ENCODE measurements at places on chromosomes 7 and 10.

- no peak overlapping the region for H3K4me3 ChIP-seq
- H3K27ac ChIP-seq: no peak overlapping the region
- peaks cover 13% of the 10 kb centered on the region for H3K27me3 ChIP-seq
- H3K36me3 ChIP-seq: no peaks in the 10 kb centered on the region
- peaks cover 20% of the 10 kb centered on the region for H3K4me1 ChIP-seq
Observed at GRCh38 chr7:150937848-150938561, 40.1 kb downstream of the KCNH2 start.

GRCh38 chr7:90211391-90212148, at the start of gene STEAP2:
TSS of gene STEAP2 (plus strand) at chr7:90211740. CDS start at chr7:90225083, 13,343 bp downstream.
- no peaks in the 10 kb centered on the region for H3K36me3 ChIP-seq
- H3K4me1 ChIP-seq: peaks cover 22% of the 10 kb centered on the region
- H3K27ac ChIP-seq: peak within 1 kb of the TSS; percentile 74
- H3K27me3 ChIP-seq: no peaks in the 10 kb centered on the region
- DNase-seq: peak; percentile 94
- peak within 1 kb of the TSS; percentile 73 for H3K4me3 ChIP-seq

- H3K36me3 ChIP-seq: no peaks in the 10 kb centered on the region
- H3K4me1 ChIP-seq: peaks cover 1% of the 10 kb centered on the region
- H3K27ac ChIP-seq: no peak overlapping the region
- no peak for DNase-seq
Observed at GRCh38 chr10:75492173-75492925, 60.9 kb downstream of the LRMDA start.

GRCh38 chr10:133278577-133279265, 2.1 kb upstream of the ADAM8 start:
- H3K27ac ChIP-seq: peak overlapping the region; percentile 34
- DNase-seq: no peak
- no peak overlapping the region for H3K4me3 ChIP-seq
- H3K4me1 ChIP-seq: peaks cover 49% of the 10 kb centered on the region
- H3K27me3 ChIP-seq: peaks cover 16% of the 10 kb centered on the region
- peaks cover 48% of the 10 kb centered on the region for H3K36me3 ChIP-seq

DNA sequence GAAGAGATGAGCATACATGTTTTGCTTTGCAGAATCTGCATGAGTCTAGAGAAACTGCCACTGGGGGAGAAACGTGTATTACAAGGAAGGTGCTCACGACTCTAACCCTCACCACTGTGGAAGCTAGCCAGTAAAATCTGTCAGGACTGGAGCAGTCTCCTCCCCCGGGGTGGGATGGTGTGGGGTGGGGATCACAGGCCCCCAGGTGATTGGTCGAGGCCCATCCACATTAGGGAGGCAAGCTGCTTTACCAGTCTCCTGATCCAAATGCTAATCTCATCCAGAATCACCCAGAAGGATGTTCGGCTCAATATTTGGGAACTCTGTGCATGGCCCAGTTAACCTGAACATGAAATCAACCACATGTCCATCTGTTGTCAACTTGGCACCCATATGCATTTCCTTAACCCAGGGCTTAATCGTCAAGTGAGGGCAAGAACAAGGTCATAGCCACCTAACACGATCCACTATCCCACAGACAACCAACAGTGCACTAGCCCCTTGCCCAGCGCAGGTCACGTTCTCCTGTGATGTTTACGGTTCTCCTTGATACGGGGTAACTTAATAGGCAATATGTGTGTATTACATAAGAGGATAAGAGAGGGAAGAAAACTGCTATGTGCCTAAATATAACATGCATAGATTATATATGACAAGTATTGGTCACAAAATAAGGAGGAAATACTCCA, 40.8 kb downstream of the DNAJB6 start:
- H3K27me3 ChIP-seq: no peaks in the 10 kb centered on the region
- no peak for DNase-seq
- H3K4me3 ChIP-seq: no peak overlapping the region
- no peak overlapping the region for H3K27ac ChIP-seq

- H3K36me3 ChIP-seq: no peaks in the 10 kb centered on the region
- no peak overlapping the region for H3K27ac ChIP-seq
- no peak for DNase-seq
- no peak overlapping the region for H3K4me3 ChIP-seq
- H3K4me1 ChIP-seq: peaks cover 18% of the 10 kb centered on the region
Observed at GRCh38 chr7:117807676-117808075, 65.6 kb downstream of the CTTNBP2 start.

- DNase-seq: no peak
- H3K36me3 ChIP-seq: peaks cover 10% of the 10 kb centered on the region
- no peak overlapping the region for H3K4me3 ChIP-seq
- H3K4me1 ChIP-seq: peaks cover 3% of the 10 kb centered on the region
Observed at GRCh38 chr7:32591938-32592337, 96.6 kb downstream of the AVL9 start.

DNA sequence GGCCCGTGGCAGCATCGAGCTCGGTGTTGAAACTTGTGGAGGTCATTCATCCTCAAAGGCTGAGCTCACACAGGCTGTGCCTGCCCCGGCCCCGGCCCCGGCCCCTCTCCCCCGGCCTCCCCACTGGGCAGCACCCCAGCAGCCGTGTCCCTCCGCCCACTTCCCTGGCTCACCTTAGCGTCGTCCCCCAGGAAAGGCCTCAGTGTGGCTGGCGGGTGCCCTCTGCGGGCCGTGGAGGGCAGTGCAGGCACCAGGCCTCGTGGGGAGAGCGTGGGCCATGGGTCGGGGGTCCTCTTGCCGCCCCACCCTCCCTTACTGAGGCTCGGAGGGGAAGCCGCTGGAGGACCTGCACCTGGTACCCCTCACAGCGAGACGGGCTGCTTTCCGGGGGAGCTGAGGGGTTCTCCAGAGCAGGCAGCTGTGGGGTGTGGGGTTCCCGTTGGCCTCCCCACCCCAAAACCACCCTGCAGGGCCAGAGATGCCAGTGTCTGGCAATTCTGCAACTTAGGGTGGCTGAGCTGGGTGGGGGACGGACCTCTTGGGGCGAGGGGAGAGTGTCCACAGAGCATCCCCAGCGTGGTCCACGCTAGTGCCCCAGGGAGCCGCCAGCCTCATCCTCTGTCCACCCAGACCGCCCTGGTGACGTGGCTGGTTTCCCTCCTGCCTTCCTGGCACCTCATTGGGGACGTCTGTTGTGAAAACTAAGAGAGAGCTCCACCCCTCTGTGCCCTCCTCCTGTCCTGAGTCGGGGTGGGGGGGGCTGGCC, 44.2 kb upstream of the DPYSL4 start:
- H3K36me3 ChIP-seq: no peaks in the 10 kb centered on the region
- H3K27ac ChIP-seq: no peak overlapping the region
- no peak overlapping the region for H3K4me3 ChIP-seq
- no peak for DNase-seq
- H3K4me1 ChIP-seq: peaks cover 3% of the 10 kb centered on the region
- peaks cover 15% of the 10 kb centered on the region for H3K27me3 ChIP-seq

GRCh38 chr10:43409385-43410109, 561 bp upstream of the HNRNPF start:
- no peaks in the 10 kb centered on the region for H3K27me3 ChIP-seq
- peak overlapping the region; percentile 82 for H3K4me3 ChIP-seq
- peak overlapping the region; percentile 100 for H3K27ac ChIP-seq
- H3K36me3 ChIP-seq: no peaks in the 10 kb centered on the region
- no peak for DNase-seq
- H3K4me1 ChIP-seq: peaks cover 33% of the 10 kb centered on the region

DNA sequence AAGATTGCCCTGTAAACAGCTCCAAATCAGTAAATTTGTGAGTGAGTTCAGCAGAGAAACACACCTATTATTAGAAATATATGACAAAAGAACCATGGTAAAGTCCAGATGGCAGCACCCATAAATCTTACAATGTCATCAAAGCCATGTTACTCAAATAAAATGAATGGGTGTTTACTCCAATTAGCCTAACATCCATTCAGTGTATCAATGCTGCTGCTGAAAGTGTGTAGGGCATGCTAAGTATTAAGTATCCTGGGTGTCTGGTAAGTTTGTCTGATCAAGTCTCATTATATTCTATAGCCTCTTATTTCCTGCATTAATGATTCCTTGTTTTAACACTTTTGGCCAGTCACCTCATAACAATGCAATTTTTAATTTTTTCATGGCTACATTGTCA, 185.5 kb upstream of the STEAP4 start:
- H3K4me3 ChIP-seq: no peak overlapping the region
- no peaks in the 10 kb centered on the region for H3K4me1 ChIP-seq

- H3K4me1 ChIP-seq: no peaks in the 10 kb centered on the region
- no peaks in the 10 kb centered on the region for H3K36me3 ChIP-seq
- H3K4me3 ChIP-seq: no peak overlapping the region
- H3K27me3 ChIP-seq: no peaks in the 10 kb centered on the region
- no peak overlapping the region for H3K27ac ChIP-seq
Observed at GRCh38 chr10:125565046-125565445, 117.9 kb downstream of the TEX36 start.

DNA sequence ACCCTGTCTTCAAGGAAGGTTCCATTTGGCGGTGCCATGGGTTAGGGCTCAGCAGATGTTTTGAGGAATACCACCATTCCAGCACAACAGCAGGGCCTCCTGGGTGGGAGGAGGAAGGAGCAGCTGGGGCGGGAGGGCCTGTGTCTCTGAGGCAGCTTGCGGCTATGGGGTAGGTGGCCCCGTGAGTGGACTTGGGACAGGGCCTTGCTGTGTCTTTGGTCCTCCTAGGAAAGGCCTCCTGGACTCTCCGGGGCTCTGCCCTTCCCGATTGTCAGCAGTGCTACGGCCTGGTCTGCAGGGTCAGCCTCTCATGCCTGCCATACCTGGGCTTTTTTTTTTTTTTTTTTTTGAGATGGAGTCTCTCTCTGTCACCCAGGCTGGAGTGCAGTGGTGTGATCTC, 96.7 kb downstream of the PAXIP1 start:
- DNase-seq: no peak
- no peak overlapping the region for H3K27ac ChIP-seq
- no peaks in the 10 kb centered on the region for H3K4me1 ChIP-seq
- H3K36me3 ChIP-seq: no peaks in the 10 kb centered on the region
- no peak overlapping the region for H3K4me3 ChIP-seq
- peaks cover 21% of the 10 kb centered on the region for H3K27me3 ChIP-seq

DNA sequence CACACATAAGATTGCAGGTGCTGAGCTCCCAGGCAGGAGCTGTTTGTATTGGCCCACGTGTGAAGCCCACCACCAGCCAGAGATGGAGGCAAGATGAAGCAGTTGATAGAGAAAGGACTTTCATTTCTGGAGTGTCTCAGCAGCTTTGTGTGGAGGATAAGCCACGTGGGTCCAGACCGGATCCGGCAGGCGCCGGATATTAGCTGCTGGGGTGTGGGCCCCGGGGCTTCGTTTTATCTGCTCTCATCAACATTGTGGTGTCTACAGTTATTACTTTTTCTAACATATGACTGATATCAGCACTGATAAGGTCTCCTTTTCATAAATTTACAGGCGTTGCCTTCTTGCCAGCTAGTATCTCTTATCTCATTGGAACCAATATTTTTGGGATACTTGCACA, 25.5 kb downstream of the SLC18A2 start:
- H3K4me1 ChIP-seq: no peaks in the 10 kb centered on the region
- H3K27ac ChIP-seq: no peak overlapping the region
- no peak overlapping the region for H3K4me3 ChIP-seq
- DNase-seq: no peak

DNA sequence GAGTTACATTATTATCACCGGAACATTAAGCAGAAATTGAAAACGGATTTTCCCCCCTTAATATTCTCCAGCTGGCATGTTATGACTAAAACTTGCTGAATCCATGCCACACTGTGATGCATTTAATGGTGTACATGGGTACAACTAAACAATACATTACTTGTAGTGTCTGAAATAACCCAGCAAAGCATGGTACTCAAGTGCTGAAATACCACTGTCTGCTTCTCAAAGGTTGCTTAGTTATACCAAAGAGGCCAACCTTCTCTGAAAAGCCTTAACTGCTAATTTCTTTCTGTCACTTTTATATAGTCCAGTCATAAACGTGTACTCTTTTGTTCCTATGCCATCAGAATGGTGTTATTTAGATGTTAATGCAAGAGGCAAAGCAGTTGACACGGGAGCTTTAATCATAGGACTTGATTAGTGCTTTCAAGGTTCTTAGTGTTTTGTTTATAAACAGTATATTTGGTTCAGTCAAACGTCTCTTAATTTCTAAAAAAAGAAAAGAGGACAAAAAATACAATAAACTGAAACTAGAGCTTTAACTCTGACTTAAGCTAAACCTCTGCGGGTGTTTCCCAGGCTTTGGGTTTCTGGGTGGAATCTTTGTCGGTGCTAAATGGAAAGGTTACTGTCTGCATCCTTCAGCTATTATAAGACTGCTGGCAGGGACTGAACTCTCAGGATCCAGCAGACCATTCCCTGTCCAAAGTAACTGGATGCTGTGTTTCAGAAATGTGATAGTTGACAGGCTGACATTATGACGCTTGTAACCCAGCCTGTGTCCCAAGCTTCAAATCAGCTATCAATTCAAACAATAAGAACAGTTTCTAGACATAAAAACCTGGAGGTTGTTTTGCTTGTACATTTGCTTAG, 202.6 kb downstream of the PPP1R3A start:
- no peak overlapping the region for H3K27ac ChIP-seq
- DNase-seq: no peak
- no peak overlapping the region for H3K4me3 ChIP-seq
- H3K4me1 ChIP-seq: no peaks in the 10 kb centered on the region

GRCh38 chr10:43373461-43373860, 2.0 kb downstream of the FXYD4 start:
- no peaks in the 10 kb centered on the region for H3K36me3 ChIP-seq
- DNase-seq: no peak
- no peak overlapping the region for H3K27ac ChIP-seq
- H3K4me3 ChIP-seq: no peak overlapping the region
- H3K27me3 ChIP-seq: no peaks in the 10 kb centered on the region
